ENCODE measurements at places on chromosomes 6 and 20.

DNA sequence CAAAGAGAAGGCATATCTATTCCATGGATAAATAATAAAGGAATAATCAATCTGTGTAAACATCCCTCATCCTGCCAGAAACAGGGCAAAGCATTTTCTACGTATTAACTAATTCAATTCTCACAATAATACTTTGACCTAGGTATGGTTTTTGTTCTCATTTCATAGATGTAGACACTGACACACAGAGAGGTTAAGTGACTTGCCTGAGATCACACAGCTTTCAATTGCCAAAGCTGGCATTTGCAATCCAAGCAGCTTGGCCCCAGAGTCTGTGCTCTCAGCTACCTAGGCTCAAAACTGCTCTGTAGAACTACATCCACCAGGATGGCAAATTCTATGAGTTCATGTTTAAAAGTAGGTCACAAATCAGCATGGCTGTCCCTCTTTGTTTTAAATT, 124.9 kb downstream of the BMP7 start:
- no peak for DNase-seq

- DNase-seq: no peak
Observed at GRCh38 chr6:19895866-19896692, 58.9 kb downstream of the ID4 start.

GRCh38 chr6:16602035-16602434, 159.2 kb downstream of the ATXN1 start:
- no peak for DNase-seq

DNA sequence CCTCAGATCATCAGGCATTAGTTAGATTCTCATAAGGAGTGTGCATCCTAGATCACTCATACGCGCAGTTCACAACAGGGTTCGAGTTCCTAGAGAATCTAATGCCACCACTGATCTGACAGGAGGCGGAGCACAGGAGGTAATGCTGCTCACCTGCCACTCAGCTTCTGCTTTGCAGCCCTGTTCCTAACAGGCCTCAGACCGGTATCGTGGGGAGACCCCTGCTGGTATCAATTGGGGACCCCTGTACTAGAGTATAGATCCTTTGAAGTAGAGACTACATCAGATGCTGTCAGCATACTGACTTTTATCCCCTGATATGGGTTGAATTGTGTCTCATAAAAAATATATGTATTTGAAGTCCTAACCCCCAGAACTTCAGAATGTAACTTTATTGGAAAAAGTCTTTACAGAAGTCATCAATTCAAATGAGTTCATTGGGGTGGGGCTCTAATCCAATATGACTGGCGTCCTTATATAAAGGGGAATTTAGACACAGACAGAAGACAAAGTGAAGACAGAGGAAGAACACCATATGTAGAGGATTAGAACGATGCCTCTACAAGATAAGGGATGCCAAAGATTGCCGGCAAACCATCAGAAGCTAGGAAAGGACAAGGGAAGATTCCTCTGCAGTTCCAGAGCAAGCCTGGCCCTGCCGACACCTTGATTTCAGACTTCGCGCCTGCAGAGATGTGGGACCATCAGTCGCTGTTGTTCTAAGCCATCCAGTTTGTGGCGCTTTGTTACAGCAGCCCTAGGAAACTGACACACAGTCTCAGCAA, 104.4 kb upstream of the BTBD3 start:
- DNase-seq: no peak

GRCh38 chr6:53707108-53707897, 41.7 kb upstream of the KLHL31 start:
- no peak for DNase-seq

GRCh38 chr6:346386-347030, 45.0 kb upstream of the IRF4 start:
- DNase-seq: no peak

- DNase-seq: no peak
Observed at GRCh38 chr6:4615891-4616290, 160.3 kb upstream of the CDYL start.

DNA sequence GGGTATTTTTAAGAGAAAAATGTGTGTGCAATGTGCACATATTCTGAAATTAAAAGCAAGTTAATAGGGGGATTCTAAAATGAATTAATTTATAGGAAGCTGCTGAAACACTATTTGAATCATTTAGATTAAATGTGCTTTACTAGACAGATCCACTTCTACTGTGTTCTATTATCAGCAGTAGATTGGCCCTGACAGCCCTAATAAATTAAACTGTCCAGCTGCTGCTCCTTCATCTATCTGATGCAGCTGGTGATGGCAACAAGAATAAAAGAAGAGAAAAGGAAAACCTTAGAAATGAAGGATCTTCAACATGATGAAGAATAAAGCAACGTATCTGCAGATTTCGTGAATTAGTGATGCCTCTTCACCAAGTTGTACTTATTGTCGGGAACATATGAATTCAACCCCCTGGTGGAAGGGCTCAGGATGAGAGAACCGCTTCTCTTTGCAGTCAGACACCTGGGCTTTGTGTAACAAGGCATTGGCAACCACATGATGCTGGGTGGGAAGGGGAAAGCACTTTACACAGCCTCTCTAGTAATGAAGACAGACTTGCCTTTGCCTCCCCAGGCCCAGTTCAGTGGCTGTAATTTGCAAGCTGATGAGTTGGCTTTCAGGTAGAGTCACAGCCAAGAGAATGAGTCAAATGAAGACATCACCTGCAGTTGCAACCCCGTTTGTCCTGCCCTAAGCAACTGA, 94.4 kb downstream of the LAMP5 start:
- DNase-seq: no peak

GRCh38 chr6:42441697-42442081, 10.0 kb downstream of the TRERF1 start:
- DNase-seq: no peak

DNA sequence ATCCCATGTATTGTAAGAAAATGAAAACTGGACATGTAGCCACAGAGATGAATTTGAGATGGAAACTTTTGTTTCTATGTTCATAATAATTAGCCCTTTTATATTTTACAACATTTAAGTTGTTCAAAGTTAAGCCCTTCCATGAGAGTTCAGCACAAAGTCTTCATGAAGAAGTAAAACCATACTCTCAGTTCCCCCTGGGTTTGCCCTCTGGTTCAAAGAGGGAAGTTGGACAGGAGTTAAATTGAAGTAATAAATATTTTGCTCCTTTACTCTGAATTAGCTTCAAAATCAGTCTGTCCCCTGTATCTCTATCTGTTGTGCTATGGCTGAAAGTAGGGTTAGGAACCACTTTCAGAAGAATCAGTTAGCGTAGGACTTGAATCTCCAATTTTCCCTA, 31.1 kb downstream of the PHACTR2 start:
- DNase-seq: no peak

GRCh38 chr6:42561986-42562385, 1.8 kb upstream of the UBR2 start:
- DNase-seq: no peak

- no peak for DNase-seq
Observed at GRCh38 chr6:12351672-12352071, 61.5 kb downstream of the EDN1 start.

DNA sequence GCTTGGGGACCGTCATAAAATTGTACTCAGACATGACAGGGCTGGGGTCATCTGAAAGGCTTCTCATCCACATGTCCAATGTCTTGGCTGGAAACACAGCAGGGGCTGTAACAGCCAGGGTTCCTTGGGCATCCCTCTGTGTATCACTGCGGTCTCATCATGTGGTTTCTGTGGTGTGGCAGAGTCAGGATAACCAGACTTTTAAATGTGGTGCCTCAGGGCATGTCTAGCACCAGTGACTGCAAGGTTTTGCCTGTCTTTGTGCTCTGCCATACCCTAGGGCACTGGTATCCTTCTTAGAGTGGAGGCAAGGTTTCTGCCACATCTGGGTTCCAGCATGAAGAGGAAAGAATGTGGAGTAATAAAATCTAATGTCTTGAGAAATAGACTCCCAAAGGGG, 124.2 kb downstream of the PLEKHG1 start:
- no peak for DNase-seq

DNA sequence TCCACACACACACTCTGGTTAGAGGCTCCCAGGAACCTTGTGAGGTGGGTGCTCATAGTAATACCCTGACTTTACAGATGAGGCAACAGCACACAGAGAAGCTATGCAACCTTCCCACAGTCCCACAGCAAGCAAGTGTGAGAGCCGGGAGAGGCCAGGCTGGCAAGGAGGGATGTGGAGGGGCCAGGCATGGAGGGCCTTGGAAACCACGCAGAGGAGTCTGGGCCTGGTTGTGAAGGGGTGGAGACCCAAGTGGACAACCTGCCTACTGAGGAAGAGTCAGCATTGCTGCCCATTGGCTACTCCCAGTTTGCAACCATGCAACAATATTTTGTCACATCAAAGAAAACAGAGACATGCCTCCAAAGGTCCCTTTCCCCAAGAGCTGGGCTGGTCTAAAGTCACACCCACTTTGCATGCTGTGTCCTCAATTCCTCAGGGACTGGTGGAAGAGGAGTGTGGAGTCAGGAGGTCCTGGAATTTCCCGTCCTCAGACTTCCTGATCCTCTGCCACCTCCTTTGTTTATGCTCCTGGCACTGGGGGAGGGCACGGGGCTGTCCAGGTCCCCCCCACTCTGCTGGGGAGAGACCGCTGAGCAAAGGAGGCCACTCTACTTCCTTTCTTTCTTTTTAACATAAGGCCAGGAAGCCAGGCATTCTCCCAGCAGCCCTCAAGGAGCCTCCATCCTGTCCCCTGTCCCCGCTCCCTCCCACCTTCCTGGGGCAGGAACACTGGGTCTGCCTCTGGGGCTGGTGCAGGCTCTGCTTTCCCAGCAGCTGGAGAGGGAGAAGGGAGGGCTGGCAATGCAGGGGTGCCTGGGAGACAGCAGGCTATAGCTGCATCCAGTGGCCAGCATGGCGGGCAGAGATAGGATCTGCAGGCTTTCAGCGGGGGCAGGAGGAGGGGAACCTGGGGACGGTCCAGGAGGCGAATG, 68.3 kb downstream of the NOL4L start:
- DNase-seq: no peak

GRCh38 chr6:109008537-109009235, 86.0 kb downstream of the SESN1 start:
- DNase-seq: peak; percentile 46

- no peak for DNase-seq
Observed at GRCh38 chr20:24785141-24786110, 163.6 kb upstream of the CST7 start.

- no peak for DNase-seq
Observed at GRCh38 chr20:7850775-7851490, 89.3 kb downstream of the HAO1 start.

DNA sequence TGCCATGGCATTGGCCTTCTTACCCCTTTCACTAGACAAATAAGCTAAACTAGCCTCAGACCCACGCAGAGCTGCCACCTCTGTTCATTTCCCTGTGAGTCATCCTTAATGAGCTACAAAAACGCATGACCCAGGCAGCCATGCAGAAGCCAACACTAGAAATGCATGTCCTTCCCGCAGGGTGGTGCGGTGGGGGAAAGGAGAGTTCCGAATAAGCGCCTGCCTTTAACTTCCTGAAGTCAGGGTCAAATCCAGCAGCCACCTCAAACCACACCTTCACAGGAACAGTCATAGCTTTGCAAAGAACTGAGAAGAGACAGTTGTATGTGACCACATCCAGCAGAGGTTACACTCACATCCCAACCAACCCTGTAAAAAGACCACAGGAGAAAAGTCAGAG, 40.4 kb downstream of the IRF4 start:
- no peak for DNase-seq

DNA sequence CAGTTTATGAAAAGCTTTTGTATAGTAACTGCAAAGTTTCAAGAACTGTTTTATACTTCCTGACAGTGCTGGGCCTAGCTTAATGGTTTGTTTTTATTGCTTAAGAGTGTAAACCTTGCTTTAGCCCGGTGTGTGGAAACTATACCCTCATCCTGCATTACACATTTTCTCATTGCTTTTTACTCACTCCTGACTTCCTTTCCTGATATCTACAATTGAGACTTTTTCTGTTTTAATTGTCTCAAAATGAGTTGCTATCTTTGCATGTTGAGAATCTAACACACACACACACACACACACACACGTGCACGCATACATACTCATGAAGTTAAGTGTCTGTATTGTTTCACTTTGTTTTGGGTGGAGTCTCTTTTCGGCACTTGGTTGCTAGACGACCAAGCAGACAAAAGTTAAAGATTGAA, 16.7 kb downstream of the BMP2 start:
- DNase-seq: no peak

- DNase-seq: no peak
Observed at GRCh38 chr6:111894272-111894671, 21.0 kb upstream of the FYN start.

GRCh38 chr6:111840803-111841202, 32.4 kb downstream of the FYN start:
- DNase-seq: no peak

- no peak for DNase-seq
Observed at GRCh38 chr20:44218446-44218845, 7.9 kb upstream of the OSER1 start.

GRCh38 chr6:44675449-44675848, 287.9 kb downstream of the CDC5L start:
- DNase-seq: no peak

GRCh38 chr6:122372647-122373046, 26.8 kb upstream of the HSF2 start:
- no peak for DNase-seq

All from NCI-H748 treated with DMSO at 0.1 percent for 48 hours (cell line).